ENCODE measurements at places on chromosomes 7 and 10. TPM values are rescaled to one million over a fixed set of nuclear protein-coding genes. Genes with fewer than 3 reads are reported as not detected.

DNA sequence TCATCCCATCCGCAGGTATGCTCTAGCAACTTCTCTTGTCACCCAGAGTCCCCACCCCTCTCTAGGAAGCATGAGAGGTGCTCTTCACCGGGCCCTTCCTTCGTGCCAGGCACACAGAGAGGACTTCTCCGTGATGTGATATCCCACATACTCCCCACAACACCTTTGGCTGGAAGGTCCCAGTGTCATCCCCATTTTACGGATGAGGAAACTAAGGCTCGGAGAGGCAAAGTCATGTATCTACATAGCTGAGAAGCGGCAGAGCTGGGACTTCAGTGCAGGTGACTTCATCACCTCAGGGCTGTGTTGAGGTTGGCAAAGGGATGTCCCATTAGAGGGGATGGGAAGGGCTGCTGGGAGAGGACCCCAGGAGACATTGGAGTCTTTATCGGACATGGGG is 15.4 kb downstream of the TMEM270 start:
- no peak for DNase-seq

GRCh38 chr10:49552277-49552676 is 13.4 kb upstream of the ERCC6 start:
- DNase-seq = no peak

DNA sequence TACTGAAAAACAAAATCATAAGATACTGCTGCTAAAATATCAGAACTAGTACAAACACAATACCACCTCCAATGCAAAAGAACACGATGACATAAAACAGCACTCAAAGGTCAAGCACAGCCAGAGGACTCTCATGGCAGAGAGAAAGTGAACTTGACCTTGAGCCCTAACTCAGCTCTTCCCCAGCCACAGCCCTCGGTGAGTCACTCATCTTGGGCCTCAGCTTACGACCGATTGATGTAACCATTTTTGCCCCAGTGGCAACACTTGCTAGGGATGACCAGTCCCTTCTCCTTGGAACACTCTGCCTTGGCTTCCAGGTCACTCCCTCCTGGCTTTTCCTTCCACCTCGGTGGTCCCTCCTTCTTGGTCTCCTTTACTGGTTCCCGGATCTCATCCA is 77.8 kb downstream of the JAZF1 start:
- DNase-seq = no peak

SPDYE2B gene
- total RNA-seq = not detected

- no peak for DNase-seq
These were observed 179.1 kb upstream of the STEAP4 start for GRCh38 chr7:88485821-88486220.

- no peak for DNase-seq
These were observed 24.2 kb downstream of the ITGB8 start for GRCh38 chr7:20354610-20355528.

DNA sequence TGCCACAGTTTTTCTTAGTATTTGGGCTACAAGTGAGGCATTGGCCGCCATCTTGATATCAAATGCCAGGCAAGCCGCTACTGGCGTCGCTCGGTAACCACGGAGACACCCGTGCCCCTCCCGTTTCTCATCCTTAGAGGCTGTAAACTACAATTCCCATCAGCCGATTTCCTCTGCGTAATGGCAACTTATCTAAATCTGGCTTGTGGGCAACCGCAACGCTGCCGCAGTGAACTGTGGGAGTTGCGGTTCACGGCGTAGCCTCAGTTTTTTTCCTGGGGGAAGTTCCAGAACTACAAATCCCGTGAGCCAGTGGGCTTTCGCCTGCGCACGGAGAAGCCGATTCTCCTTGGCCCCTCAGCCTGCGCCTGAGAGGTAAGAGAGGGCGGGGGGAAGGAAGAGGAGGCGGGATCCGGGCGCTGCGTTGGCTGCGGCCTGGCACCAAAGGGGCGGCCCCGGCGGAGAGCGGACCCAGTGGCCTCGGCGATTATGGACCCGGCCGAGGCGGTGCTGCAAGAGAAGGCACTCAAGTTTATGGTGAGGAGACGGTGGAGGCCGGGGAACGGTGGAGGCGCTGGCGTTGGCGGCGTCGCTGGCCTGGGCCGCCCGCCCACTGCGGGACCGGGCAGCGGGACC is at the start of gene BTRC:
TSS of gene BTRC (plus strand) at position 474 of the 636 bp plus-strand sequence. CDS start at position 490, 16 bp downstream.
- peak; percentile 97 for DNase-seq

PSD gene
- total RNA-seq = 4.2 TPM

ANKRD1 gene
- total RNA-seq = 0.32 TPM

DNA sequence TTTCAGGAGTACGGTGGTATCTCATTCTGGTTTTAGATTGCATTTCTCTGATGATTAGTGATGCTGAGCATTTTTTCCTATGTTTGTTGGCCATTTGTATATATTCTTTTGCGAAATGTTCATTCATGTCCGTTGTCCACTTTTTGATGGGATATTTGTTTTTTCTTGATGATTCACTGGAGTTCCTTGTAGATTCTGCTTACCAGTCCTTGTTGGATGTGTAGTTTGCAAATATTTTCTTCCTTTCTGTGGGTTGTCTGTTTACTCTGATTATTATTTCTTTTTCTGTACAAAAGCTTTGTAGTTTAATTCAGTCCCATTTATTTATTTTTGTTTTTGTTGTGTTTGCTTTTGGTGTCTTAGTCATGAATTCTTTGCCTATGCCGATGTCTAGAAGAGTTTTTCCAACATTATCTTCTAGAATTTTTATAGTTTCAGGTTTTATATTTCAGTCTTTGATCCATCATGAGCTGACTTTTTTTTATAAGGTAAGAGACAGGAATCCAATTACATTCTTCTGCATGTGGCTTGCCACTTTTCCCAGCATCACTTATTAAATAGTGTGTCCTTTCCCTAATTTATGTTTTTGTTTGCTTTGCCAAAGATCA is 320.5 kb downstream of the MAGI2 start:
- no peak for DNase-seq

- DNase-seq = no peak
These were observed 674.7 kb downstream of the CCSER2 start for GRCh38 chr10:85003083-85003482.

DNA sequence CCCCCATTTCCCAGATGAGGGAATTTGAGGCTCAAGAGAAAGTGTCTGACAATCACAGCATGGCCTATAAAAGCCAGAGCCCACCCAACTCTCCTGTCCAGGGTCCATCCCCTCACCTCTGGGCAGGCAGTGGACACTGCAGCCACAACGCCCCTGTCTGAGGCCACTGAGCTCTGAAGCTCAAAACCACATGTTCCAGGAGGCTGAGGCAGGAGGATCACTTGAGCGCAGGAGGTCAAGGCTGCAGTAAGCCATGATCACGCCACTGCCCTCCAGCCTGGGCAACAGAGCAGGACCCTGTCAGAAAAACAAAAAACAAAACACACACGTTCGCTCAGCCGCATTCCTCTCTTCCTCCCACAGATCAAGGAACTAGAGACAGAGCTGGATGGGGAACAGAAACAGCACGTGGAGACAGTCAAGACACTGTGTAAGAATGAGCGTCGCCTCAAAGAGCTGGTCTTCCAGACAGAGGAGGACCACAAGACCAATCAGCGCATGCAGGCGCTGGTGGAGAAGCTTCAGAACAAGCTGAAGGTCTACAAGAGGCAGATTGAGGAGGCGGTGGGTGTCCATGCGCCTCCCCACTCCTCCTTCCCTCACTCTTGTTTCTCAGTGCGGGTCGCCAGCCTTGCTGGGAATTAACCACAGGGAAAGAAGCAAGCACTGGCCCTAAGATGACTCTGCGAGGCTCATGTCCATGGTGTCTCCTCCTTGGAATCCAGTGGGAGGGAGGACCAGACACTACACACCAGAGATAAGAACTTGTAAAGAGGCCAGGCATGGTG is 20.0 kb upstream of the ARPC1A start:
- no peak for DNase-seq

- no peak for DNase-seq
These were observed 13.0 kb downstream of the HNRNPA2B1 start for GRCh38 chr7:26187380-26188205.

CXCL12 gene
- total RNA-seq = 17.5 TPM

AKR1C3 gene
- total RNA-seq = 75.6 TPM

DNA sequence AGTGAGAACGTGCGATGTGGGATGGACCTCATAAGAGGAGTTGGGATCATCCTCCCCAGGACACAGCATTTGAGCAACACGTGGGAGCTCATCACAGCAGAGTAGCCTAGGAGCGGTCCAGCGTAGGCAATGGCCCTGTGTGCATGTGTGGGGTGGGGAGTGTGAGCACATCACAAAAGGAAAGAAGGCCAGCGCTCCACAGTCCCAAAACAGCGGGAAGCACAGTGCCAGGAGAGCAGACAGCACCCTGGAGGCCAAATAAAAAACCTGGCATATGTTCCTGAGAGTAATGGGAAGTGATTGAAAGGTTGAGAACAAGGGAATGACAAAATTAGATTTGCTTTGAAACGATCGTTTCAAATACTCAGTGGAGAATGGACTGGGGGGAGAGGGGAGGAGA is 226.0 kb downstream of the C7orf25 start:
- no peak for DNase-seq

DNA sequence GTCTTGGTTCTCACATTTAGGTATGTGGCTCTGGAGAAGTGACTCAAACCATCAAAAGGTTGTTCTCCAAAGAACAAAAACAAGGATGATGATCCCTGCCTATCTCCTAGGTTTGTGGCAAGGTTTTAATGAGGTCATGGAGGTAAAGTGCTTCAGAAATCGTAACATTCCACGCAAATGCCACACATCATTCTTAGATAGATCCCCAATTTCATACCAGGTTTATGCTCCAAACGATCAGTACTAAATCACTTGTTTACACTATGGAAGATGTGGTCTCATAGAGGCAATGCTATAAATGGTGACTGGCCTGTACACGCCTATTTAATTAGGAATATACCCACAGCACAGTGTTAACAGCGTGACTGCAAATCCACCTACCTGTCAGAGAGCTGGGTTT is 66.6 kb downstream of the MINDY3 start:
- no peak for DNase-seq

DNA sequence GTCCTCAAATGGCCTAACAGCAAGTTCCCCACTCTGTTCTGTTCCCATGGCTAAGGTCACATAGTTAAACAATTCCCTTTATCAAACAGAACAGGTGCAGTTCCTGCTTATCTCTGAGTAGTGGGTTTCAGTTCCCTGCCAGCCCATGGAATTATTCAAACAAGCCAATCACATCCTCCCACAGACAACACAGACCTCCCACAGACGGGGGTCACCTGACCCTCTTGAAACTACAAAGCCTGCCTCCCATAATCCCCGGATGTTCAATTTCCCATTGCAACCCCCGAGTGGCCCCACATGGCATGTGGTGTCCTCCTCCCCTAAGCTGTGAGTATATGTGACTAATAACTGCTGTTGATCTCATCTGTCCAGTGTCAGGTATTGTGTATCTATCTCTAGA is 64.1 kb downstream of the TMEM168 start:
- no peak for DNase-seq

Data from colonic mucosa (tissue), 4 donors.